ENCODE measurements at places on chromosomes 7 and 10.

DNA sequence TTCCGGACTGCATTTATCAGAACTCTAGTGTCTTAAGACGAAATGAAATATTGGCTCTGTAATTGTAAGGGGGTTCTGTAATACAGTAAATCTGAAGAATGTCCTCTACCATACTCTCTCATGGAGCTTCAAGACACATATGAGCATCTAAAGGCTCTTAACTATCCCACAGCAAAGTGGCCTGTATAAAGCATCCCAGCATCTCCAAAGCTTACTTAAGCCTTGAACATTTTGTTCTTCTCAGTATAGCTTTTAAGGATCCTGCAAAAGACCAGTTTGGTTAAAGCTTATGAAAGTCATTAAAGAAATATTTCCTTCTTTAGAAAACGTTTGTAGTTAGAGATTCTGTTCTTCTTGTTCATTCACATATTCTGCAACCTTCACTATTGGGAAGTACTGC, 75.1 kb downstream of the HGF start:
- no peak for DNase-seq

DNA sequence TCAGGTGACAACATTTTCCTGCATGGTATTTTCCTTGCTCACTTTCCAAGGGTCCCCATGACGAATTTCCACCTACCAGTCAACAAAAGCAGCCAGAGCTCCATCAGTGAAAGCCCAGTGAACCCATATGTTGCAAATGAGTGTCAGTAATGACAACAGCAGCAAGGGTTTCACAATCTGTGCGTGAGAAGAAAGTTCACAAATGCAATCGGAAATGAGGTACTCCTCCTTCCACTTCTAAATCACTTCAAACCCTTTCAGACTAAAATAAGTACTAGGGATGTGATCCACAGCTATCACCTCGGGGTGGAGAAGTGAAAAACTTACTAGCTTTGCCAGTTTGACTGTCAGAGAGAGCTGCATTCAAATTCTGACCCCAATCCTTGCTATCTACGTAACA, 55.6 kb upstream of the BET1 start:
- DNase-seq = no peak

GRCh38 chr10:43689618-43689954, 40.9 kb upstream of the ZNF32 start:
- no peak for DNase-seq

DNA sequence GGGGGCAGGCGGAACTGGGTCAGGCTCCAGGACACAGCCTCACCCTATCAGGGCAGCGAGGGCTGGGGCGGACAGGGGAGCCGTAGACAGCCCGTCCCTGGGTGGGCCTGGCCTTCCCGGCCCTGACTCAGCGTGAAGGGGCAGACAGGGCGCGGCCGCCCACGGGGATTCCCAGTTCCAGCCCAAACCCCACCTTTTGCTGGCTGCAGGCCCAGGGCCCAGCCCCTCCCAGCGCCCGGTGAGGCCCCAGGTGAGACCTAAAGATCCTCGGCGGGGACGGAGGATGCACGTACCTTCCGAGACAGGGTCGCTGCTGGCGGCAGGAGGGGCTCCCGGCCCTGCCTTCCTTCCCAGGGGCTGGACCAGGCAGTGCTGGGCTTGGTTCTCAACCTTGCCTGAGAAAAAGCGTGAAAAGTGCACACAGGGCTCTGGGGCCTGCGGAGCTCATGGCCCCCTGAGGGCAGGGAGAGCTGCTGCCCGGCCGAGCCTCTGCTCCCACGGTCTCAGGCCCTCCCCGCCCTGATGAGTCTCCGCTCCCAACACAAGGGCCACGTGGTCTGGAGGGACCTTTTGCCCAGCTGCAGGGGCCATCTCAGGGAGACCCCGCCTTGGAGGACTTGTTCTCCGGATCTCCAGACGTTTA, 43.9 kb upstream of the DNAJB6 start:
- DNase-seq = no peak

DNA sequence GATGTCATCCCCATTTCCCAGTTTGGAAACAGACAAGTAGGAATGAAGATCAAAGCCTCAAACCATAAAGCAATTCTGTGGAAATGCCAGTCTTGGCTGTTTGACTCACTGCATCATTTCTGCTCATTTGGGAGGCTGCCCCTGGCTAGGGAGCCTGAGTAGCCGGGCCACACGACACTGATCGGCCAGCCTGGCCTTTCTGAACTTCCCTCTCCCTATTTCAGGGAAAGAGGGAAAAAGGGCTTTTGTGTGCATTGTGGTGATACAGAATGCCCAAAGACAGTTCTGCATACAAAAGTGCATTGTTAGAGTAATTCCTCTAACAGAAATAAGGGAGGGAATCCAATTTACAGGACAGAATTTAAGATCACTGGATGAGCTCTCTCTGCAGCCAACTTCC, 41.7 kb upstream of the OPALIN start:
- DNase-seq = no peak

GRCh38 chr10:90969947-90970673, 49.2 kb upstream of the ANKRD1 start:
- DNase-seq = peak; percentile 70

GRCh38 chr10:7090529-7090928, 320.3 kb downstream of the SFMBT2 start:
- DNase-seq = no peak

DNA sequence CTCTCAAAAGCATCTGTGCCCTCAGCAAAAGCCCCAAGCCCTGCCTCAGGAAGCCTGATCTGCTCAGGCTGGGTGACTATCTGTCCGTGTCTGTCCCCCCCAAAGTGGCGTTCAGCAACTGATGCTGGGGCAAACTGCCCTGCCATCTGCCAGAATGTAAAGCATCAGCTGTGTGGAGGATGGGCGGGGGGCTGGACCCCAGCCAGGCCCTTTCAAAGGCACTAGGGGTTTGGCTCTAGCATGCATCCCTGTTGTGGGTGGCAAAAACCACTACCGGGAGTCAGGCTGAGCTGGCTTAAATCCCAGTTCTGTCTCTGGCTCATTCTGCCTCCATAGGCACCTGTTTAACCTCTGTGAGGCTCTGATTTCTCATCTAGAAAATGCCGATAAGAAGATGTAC, 35.5 kb downstream of the GPRIN2 start:
- no peak for DNase-seq
